RWPE1 (cell line): ENCODE measurements at places on chromosomes 1 and 21.
A peak's percentile ranks its signal among the peaks of the same experiment; 100 is the strongest.

- DNase-seq = no peak
Observed at GRCh38 chr1:2987773-2988172, 33.5 kb upstream of the ACTRT2 start.

GRCh38 chr1:110183642-110184167 lies 26.4 kb upstream of the KCNC4 start:
- no peak for DNase-seq

DNA sequence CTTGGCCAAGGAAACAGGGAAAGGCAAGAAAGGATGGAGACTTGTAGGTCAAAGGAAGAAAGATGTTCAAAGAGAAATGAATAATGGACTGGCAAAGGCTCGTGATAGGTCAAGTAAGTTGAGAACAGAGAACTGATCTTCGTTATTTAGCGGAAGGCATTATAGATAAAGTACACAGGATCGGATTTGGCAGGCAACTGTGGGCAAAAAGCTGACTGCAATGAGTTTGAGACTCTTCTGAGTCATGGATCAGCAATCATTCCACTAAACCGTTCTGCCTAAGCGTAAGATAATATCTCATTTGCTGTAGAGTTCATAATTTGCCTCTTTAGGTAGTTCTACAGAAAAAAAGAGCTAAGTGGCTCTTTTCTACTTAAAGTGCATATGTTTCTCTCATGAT lies 34.1 kb downstream of the KRTAP21-3 start:
- no peak for DNase-seq

GRCh38 chr1:231856894-231857293 lies 230.3 kb downstream of the DISC1 start:
- no peak for DNase-seq

DNA sequence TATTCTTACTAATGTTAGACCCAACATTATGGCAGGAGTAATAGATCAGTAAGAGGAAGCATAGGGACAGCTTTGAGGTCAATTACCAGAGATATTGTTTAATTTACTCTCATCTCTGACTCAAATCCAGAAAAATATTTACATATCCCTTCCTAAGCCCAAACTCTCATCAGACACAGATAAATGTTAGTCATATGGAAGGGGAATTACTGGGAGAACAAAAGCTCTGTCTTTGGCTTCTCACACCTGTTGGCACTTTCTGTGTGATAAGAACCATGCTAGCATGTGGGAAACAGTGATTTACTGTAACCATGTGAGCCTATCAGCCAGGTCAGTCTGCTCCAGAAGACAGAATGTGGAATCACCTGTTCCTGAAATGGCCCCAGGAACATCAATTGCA lies 72.4 kb downstream of the DUSP10 start:
- DNase-seq = no peak

- peak; percentile 79 for DNase-seq
Observed at GRCh38 chr1:183685112-183685713, 32.1 kb upstream of the APOBEC4 start.

DNA sequence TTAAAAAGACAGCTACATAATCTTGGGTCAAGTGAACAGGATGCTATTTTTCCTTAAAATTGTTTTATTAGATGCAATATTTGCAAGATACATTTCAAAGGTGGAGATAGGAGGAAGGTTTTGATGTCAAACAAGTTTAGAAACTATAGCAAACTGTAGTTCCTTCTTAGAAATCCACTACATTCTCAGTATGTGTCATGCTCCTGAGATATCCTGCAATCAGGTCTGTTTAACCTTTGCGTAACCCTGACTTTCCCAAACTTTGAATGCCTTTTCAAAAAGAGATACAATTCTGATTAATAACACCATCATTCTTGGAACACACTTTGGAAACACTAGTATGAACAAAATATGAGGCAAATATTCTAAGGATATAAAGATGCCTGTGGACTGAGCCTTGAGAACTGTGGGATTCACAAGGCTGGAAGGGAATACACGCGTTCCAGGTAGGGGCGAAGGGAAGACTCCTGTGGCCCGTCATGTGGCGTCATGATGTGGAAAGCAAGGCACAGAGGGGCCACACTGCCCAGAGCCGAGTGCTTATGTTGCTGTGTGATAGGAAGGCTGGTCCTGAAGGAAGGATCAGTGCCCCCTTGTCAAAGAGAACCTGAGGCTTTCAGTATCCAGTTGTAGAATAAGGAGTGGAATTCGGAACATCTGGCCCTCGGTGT lies 19.6 kb upstream of the TARBP1 start:
- DNase-seq = no peak

DNA sequence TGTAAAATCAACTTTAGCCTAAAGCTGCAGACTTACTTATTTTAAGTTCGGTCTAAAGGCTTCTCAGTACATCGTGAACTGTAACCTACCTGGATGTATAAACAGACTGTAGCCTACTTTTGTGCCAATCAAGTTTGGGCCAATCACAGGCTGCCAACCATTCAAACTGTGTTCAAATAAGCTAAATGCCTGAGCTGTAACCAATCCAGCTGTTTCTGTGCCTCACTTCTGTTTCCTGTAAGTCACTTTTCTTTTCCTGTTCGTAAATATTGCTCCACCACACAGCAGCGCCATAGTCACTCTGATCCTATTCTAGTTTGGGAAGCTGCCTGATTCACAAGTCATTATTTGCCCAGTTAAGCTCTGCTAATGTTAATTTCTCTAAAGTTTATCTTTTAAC lies 37.5 kb upstream of the SLAMF9 start:
- no peak for DNase-seq

DNA sequence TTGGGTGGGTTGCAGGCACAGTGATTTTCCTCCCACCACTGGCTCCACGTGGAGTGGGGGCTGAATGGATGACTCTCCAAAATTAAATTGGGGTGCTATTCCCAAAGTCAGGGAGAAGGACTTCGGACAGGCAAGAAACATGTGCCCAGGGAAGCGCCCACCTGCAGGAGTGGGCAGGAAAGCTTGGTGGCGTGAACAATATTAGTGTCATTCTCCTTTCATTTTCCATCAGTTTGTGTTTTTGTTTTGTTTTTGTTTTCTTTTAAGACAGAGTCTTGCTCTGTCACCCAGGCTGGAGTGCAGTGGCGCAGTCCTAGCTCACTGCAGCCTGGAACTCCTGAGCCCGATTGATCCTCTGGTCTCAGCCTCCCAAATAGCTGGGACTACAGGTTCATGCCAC lies 30.1 kb downstream of the TOMM20 start:
- DNase-seq = no peak

- peak; percentile 13 for DNase-seq
Observed at GRCh38 chr1:178847396-178847849, 23.5 kb downstream of the ANGPTL1 start.

DNA sequence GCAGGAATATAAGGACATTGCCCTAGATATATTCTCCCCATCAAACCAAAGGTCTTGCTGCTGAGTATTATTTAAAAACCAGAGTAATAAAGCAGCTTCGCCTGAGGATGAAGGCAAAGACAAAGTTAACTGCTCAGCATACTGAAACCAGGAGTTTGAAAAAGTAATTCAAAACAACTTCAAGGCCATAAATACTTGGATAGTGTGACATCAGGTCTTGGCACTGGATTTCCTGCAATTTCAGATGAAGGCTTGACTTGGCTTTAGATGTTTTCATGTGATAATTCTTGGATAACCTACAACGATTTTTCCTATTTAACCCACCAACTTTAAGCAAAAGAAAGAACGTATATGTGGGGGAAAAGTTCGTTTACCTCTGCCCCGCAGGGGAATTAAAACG lies 10.6 kb downstream of the SOD1 start:
- DNase-seq = no peak

GRCh38 chr1:71850936-71851335 lies 431.4 kb downstream of the NEGR1 start:
- DNase-seq = no peak

DNA sequence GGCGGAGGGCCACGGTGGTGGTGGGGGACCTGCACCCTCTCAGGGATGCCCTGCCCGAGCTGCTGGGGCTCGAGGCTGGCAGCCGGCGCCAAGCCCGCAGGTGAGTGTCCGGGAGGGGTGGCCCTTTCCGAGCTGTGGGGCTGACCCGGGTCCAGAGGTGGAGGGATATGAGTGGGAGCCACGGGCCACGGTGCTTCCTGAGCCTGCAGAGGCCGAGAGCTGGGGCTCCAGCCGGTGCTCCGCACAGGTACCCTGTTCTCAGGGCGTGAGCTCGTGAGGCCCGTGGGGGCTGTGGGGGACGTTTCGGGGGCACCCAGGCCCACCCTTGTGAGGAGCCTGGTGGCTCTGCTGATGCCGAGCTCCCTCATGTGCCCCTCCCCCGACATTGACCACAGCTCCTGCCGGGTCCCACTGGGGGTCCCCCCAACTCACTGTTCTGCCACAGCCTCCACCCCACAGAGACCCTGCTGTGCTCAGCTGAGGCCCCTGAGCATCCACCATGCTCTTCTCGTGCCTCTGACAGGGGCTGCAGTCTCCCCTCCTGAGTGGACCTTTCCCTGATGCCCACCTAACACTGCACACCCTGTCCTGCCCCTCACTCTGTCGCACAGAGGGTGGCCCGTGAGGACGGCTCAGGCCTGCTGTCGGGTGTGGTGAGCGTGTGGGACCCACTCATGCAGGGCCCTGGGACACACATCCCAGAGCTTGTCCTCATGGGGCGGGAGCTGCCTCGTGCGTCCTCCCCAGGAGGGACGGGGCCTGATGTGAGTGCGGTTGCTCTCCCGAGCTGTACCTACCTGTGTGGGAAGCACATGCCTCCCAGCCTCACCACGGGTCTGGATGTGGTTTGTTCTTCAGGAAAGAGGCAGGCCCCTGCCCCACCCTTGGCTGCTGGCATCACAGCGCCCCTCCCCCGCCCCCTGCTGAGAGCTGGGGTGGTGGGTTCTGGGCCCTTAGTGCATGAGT lies 27.5 kb downstream of the SLX9 start:
- DNase-seq = no peak

DNA sequence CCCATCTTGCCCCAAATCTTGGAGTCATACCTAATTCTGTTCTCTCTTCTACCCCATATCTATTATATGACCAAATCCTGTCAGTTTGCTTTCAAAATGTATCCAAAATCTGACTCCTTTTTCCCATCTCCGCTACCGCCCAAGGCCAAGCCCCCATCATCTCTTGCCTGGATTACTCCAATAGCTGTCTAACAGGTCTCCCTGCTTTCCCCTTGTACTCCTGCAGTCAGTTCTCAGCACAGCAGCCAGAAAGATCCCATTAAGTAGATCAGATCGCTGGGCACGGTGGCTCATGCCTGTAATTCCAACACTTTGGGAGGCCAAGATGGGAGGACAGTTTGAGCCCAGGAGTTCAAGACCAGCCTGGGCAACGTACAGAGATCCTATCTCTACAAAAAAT lies 19.8 kb downstream of the IQGAP3 start:
- no peak for DNase-seq

GRCh38 chr1:7975212-7975865 lies 13.8 kb downstream of the PARK7 start:
- DNase-seq = peak; percentile 85

- DNase-seq = no peak
Observed at GRCh38 chr1:89451011-89451410, 73.6 kb upstream of the LRRC8B start.

GRCh38 chr1:63991685-63992084 lies 211.7 kb upstream of the UBE2U start:
- DNase-seq = no peak

GRCh38 chr1:108070662-108071061 lies 105.7 kb upstream of the VAV3 start:
- DNase-seq = no peak

DNA sequence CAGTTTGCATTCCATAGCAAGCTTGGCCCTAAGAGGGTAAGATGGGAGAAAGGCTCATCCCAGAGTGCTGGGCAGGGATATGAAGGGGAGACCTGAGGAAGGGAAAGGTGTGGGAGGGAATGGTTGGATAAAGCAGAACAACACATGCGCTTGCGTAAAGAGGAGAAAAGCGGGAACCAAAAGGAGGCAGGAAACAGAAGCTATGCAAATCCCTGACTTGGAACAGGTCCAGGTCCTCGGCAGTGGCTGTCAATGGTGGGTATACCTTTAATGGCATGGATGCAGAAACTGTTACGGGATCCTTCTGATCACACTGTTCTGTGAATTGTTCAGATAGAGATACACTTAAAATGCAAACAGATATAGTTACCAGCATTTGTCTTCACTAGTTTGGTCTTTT lies 455.6 kb downstream of the SIPA1L2 start:
- DNase-seq = no peak

DNA sequence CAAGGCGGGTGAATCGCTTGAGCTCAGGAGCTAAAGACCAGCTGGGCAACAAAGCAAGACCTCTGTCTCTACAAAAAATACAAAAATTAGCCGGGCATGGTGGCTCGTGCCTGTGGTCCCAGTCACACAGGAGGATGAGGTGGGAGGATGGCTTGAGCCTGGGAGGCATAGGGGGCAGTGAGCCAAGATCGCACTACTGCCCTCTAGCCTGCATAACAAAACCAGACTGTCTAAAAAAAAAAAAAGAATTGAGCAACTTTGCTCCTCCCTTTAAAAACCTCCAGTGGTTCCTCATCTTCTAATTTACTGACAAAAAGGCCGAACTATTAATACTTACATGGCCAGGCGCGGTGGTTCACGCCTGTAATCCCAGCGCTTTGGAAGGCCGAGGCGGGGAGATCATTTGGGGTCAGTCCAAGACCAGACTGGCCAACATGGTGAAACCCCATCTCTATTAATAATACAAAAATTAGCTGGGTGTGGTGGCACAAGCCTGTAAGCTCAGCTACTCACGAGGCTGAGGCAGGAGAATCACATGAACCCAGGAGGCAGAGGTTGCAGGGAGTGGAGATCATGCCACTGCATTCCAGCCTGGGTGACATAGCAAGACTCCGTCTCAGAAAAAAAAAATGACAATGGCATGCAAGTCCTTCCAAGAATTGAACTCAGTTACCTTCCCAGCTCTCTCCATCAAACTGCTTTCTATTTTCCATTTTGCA lies 4.4 kb downstream of the ACBD3 start:
- peak; percentile 76 for DNase-seq

DNA sequence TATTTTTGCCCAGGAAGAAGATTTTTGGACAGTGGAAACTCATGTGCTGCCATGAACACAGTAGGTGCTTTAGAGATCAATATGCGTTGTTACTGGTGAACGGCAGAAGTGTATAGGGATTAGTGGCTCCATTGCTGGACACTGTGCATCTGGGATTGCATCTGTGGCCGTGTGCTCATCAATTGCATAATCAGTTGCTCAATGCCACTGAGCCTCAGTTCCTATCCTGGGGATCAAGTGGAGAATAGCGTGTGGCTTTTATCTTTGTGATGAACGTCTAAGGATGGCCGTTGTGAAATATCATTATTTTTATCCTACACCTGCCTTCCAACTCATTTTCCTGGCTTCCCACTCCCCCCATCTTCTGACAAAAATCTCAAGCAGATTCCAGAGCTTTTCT lies 5.4 kb downstream of the TNN start:
- DNase-seq = no peak

- DNase-seq = no peak
Observed at GRCh38 chr1:162632217-162632666, at the start of gene DDR2. DDR2 (plus strand) TSS chr1:162632464; CDS start chr1:162719064, 86,600 bp downstream.

- DNase-seq = no peak
Observed at GRCh38 chr1:234381699-234382555, 8.7 kb downstream of the COA6 start.
